ENCODE measurements at places on chromosomes 2 and 18. TPM values are rescaled to one million over a fixed set of nuclear protein-coding genes. Genes with fewer than 3 reads are reported as not detected.
A peak's percentile ranks its signal among the peaks of the same experiment; 100 is the strongest.

FTCDNL1 gene
- total RNA-seq: 2.3 TPM

CRYGC gene
- not detected for total RNA-seq

GRHL1 gene
- 1.1 TPM for total RNA-seq

PNKD gene
- 72.6 TPM for total RNA-seq

ZSCAN30 gene
- 18.6 TPM for total RNA-seq

RIT2 gene
- total RNA-seq: not detected

VWC2L gene
- total RNA-seq: 0.08 TPM

DOK6 gene
- total RNA-seq: 10.6 TPM

MFSD2B gene
- not detected for total RNA-seq

INHA gene
- 0.59 TPM for total RNA-seq

GRCh38 chr18:46282177-46282570 is 178.0 kb downstream of the HAUS1 start:
- DNase-seq: no peak

DNA sequence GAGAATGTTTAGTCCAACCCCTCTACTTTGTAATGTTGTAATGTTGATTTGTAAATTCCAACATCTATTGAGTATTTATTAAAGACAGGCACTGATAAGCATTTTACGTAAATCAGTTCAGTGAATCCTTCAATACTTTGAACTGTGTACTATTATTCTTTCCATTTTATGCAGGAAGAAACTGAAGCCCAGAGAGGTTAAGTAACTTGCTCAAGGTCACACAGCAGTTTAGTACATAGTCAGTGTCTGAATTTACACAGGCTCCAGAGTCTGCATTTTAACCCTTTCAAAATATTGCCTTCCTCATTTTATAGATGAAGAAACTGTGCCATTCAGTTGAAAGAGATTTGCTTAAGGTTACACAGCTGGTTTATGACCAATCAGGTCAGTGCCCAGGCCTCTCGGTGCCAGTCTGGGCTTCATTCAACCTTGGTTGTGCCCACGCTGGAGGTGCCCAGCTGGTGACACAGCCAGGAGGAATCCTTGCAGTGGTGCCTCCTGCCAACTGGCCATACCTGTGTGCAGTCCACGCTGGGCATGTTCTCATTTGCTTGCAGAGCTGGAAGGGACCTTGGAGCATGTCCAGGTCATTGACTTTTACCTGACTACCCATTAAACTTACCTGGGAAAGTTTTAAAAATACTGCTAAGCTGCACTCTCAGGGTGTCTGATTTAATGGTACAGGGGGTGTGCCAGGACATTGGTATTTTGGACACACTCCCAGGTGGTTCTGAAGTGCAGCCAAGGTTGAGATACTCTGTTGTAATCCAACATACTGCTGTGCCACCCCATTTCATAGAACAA is 74.3 kb upstream of the CYRIA start:
- DNase-seq: no peak

DNA sequence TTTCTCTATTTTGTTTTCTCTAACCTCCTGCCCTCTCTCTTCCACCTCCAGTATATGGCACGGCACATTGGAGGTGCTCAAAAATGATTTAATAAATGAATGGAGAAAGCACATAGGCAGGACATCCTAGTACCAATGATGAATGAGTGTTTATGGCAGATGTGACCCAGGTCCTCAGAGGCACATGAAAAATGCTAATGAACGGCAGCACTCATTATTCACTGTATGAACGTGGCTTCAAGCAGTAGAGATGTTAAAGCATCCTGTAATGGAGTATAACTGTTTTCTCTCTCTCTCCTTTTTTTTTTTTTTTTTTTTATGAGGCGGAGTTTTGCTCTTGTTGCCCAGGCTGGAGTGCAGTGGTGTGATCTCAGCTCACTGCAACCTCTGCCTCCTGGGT is 72.4 kb downstream of the MBP start:
- DNase-seq: no peak

DNA sequence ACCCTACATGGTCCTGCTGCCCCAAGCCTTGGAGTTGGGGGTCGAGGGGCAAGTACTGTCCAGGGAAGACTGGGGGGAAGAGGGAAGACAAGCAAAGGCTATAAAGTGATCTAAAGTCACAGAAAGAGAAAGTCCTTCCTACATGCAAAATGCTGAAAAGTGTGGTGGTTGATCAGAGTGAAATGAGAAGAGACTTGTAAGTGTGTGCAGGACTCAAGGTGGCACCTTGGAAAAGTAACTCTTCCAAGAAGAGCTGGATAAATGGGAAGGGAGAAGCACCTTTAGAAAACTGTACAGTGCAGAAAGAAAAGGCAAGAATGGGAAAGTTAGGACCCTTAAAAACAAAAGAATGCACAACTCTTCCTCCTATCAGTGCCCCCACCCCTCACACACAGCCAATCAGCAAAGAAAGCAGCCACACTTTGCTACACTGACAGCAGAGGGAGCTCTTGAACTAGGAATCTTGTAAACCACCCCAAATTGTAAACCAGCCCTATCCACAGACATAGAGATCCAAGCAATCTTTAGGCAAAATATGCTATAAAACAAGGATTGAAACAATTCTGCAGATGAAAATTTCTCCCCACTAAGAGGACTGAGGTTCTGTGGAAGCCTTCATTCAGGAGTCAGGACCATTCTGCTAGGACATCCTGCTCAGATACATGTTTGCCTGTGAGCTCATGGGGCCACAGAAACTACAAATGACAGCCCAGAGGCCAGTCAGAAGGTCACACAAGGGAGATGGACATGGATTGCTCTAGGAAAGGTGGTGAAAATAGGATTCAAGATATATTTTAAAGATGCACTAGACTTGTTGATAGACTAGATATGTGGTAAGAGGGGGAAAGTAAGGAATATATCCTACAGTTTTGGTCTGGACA is 146.4 kb downstream of the FTCDNL1 start:
- DNase-seq: no peak

GRCh38 chr2:167200019-167200418 is 311.7 kb downstream of the XIRP2 start:
- no peak for DNase-seq

- no peak for DNase-seq
These were observed 86.7 kb downstream of the C18orf54 start for GRCh38 chr18:54444319-54444914.

GRCh38 chr2:120435671-120436459 is 89.9 kb downstream of the INHBB start:
- DNase-seq: peak; percentile 67

GRCh38 chr2:199926806-199927205 is 15.7 kb downstream of the C2orf69 start:
- DNase-seq: no peak

GRCh38 chr2:38835990-38836389 is 39.7 kb downstream of the DHX57 start:
- no peak for DNase-seq

- DNase-seq: no peak
These were observed 25.5 kb upstream of the YWHAQ start for GRCh38 chr2:9656270-9656766.

GRCh38 chr2:11073251-11073650 is 82.0 kb upstream of the SLC66A3 start:
- no peak for DNase-seq

- no peak for DNase-seq
These were observed 427.5 kb downstream of the LRATD1 start for GRCh38 chr2:15059870-15060512.

- DNase-seq: no peak
These were observed 116.8 kb upstream of the RAB6C start for GRCh38 chr2:129862668-129863067.

DNA sequence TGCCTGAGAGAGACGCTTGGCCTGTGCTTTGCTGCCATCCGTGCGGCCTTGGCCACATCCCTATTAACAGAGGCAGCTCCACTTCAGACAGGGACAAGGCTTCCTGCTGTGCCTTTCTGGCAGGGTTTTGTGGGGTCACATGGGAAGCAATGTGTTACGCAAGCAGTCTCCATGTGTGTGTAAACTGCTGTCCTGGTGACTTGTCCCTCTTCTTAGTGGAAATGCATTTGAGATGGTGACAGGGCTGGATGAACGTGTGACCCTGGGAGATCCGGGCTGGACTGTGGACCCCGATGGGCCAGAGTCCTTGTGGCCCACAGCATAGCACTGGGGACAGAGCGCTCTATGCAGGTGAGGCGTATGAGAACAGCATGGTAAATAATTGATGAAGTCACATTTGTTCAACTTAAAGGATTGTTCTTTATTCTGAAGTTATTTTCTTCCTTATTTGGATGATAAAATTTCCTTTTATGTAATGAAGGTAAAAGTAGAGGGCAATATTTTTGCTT is 23.2 kb downstream of the ASB1 start:
- DNase-seq: no peak

GRCh38 chr2:96799623-96799935 is 16.5 kb upstream of the CNNM3 start:
- no peak for DNase-seq

DNA sequence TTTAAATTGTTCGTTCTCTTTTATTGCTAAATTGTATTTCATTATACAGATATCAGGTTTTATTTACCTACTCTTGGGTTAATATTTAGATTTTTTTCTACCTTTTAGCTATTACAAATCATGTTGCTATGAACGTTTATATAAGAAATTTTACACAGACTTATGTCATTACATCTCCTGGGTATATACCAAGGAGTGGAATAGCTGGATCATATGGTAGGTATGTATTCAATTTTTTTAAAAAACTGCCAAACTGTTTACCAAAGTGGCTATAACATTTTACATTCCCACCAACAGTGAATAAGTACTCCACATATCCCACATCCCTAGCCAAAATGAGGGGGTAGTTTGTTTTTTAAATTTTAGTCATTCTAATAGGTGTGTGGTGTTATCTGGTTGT is 32.3 kb upstream of the BAZ2B start:
- DNase-seq: no peak

DNA sequence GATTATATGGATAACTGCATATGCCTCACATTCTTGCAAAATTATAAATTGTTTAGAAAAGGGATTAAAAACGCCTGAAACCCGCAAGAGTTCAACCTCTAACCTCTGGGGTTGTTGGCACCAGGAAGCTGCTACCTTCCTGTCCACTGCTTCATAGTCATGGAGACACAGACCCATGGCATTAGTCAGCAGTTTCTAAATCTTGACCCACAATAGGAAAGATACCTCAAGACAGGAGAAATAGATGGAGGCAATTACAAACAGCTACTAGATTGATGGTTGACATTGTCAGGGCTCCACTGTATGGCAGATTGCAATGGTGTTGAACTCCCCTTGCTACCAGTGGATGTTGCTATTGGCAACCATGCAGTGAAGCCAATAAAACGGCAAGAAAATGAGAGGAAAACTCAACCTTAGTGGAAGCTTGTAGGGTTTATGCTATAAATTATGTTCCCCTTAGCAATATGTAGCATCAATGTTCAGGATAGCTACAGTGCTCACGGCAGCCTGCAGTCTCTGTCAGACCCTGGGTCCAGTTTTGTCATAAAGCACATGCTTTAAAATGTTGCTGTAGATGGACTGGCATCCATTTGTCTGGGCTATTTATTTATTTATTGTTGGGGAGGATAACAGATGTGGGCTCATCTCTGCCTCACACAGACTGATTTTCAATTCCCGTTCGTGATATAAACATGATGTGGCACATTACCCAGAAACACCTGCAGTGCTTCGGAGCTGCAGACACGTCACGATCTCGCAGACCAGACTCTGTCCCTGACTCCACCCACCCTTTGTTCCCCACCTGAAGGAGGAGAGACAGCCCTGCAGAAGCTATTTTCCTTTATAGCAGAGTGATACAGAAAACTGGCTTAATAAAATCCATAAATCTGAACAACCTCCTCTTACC is 233.4 kb downstream of the AGPS start:
- no peak for DNase-seq

GRCh38 chr2:68059784-68060525 is 2.8 kb downstream of the C1D start:
- no peak for DNase-seq

GRCh38 chr2:39874236-39874635 is 95.2 kb upstream of the THUMPD2 start:
- DNase-seq: no peak

All from cardiac septum (tissue), 1 donor.